Right ventricle myocardium superior (tissue), 1 donor: ENCODE measurements at places on chromosomes 3 and 15. TPM values are rescaled to one million over a fixed set of nuclear protein-coding genes. Genes with fewer than 3 reads are reported as not detected.

DNA sequence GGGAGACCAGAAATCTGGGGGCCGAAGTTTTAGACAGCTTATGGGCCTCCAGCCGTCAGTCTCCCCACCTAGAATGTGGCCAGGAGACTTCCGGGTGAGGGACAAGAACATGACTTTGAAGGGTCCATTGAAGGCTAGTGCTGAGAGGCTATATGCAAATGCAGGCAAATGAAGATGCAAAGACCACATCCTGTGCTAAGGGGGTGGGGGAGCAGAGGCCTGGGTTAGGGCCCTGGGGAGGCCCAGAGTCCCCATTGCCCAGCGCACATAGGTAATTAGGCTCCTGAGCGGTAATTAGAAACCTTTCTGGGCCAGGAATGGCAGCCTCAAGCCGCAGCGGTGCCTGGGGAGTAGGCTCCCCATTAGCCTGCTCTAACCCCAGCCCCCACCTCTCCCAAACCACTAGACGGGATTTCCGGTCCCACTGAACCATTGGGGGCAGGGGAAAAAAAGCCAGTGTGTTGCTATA is 6.8 kb downstream of the CSK start:
- DNase-seq, result no peak

DNA sequence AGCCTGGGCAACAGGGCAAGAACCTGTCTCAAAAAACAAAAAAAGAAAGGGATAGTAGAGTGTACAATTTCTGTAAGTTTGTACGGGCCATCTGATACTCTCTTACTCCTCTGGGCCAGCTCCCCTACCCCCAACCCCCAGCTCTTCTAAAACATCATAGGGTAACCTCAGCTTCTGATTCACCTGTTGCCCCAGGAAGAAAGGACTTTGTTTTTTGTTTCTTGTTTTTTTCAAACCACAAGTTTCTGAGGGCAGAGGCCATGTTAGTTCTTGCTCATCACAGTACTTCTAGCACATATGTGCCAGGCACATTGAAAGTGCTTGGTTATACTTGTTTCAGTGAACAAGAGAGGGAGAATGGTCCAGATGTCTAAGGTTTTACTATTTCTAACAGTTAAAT is 20.2 kb downstream of the ATOSA start:
- no peak for DNase-seq

TMEM212 gene
- total RNA-seq, result not detected

HIGD2B gene
- total RNA-seq, result not detected

DNA sequence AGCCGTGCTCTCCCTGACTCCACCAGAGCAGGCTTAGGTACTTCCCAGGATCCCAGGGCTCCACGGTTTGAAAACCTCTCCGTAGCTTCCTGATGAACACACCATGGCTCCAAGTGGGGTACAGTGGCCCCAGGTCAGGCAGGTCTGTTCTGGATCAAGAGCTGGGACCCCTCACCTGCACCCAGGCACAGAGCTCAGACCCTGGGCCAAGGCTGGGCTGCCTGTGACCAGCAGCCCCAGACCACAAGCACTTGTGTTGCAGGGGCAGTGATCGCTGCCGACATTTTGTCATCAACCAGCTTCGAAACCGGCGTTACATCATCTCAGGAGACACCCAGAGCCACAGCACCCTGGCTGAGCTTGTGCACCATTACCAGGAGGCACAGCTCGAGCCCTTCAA is 5.3 kb downstream of the SH2D7 start:
- DNase-seq, result no peak

DNA sequence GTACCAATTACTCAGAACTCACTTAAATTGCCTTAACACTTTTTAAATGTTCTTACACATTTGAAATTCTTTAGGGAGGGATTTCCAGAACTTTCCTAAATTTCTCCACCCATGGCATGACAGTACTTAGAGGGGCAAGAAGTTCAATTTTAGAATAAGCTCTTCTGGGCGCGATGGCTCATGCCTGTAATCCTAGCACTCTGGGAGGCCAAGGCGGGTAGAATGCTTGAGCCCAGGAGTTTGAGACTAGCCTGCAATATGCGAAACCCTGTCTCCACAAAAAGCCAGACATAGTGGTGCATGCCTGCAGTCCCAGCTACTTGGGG is 10.6 kb downstream of the FAM131A start:
- no peak for DNase-seq

DNA sequence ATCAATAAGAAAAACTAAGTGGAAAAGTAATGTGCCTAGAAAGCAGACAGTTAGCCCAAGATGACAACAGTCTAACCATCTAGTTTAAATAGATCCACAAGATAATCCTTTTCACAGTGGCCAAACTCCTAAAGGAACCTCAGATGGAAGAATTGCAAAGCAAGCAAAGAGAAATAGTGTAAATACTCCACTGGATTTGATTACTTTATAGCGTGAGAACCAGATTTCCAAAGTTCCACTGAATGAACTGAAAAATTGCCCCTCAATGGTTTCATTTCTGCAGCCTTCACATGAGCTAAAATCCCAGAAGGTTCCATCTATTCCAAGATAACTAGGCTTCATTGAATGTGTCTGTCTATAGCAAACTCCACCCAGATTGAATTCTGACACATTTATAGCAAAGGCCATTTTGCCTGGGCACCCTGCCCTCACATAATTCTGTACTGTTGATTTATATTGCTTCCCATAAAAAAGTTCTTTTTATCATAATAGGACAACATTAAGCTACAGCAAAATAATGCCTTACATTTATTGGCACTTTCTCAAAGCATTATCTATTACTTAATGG is 129.7 kb upstream of the THBS1 start:
- DNase-seq, result no peak

ZNF148 gene
- 45.2 TPM for total RNA-seq
